ENCODE measurements at places on chromosomes 4 and X. TPM values are rescaled to one million over a fixed set of nuclear protein-coding genes. Genes with fewer than 3 reads are reported as not detected.

DNA sequence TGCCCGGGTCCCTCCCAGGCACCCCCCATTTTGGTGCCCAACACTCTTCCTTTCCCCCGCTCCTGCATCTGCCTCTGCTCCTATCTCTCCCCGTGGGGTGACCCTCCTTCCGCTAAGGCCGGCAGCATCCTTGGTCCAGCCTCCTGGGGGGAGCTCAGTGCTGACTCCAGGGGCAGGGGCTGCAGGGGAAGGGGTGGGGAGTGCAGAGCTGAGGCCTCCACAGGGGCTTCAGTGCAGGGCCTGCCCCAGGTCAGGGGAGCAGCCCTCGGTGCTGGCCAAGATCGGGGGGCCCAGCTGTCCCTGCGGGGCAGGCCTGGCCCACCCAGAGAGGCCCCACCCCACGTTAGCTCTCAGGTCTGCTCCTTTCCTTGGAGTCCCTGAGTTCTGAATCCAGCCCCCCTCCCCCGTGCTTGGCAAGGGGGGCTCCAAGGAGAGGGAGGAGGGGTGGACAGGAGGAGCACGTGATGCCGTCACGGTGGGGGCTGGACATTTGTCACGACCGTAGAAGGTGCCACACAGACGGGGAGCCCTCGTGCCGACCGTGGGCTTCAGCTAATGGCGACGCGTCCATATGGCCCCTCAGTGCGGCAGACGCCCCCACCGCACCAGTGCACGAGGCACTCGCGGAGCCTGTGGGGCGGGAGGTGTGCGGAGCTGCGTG lies 63.5 kb upstream of the ADRA2C start:
- no peak for DNase-seq

GRCh38 chrX:2316534-2316933 lies 184.2 kb downstream of the DHRSX start:
- DNase-seq: no peak

- no peak for DNase-seq
Observed at GRCh38 chr4:74997948-74998729, 65.2 kb downstream of the PARM1 start.

GRCh38 chr4:183987987-183988392 lies 82.9 kb downstream of the STOX2 start:
- DNase-seq: peak; percentile 35

DNA sequence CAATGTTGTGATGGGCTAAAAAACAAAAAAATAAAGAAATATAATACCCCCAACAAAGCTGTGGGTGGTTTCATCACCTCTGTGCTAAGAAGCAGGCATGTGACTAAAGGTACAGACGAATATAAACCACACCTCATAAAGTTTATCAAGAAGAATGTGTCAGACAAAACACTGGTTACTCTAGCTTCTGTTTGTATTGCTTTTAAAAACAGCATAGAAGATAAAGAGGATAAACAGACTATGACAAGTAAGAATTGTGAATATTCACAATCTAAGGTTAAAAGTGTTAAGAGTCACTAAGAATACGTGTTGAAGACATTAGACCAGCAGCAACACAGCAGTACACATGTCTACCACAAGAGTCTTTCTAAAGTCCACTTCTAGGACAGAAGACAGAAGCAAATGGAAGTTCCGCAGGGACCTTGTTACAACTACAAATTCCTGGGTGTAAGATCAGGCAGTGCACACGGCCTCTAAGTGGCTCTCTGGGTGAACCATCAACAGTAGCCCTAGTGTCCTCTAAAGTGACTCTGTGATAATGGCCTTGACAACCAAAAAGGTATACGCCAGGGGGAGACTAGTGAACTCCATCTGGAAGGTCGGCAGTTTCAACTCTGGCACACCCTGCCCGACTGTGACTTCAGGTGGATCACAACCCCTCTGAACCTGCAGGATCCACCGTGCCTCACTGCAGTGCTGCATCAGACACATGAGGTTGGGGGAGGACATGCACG lies 8.3 kb upstream of the FGFBP2 start:
- DNase-seq: no peak

DNA sequence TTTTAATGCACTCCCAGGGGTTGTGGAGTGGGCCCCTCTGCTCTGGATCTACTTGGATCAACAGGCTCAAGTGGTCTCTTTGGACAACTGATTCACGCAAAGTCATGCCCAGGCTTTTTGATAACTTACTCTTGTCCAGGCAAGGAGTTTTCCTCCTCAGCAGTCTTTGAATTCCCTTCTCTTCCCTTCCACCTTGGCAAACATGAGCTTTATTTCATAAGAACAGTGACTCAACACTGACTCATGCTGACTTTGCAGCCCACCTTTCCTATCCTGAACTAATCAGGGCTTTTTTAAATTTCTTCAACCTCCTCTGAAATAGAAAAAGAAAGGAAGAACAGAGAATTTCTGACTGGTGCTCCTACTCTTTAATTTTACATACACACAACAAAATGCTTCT lies 132.1 kb upstream of the LDB2 start:
- DNase-seq: no peak

The SYTL4 gene
- total RNA-seq: 0.28 TPM

The CT45A7 gene
- not detected for total RNA-seq

The C4orf36 gene
- not detected for total RNA-seq

DNA sequence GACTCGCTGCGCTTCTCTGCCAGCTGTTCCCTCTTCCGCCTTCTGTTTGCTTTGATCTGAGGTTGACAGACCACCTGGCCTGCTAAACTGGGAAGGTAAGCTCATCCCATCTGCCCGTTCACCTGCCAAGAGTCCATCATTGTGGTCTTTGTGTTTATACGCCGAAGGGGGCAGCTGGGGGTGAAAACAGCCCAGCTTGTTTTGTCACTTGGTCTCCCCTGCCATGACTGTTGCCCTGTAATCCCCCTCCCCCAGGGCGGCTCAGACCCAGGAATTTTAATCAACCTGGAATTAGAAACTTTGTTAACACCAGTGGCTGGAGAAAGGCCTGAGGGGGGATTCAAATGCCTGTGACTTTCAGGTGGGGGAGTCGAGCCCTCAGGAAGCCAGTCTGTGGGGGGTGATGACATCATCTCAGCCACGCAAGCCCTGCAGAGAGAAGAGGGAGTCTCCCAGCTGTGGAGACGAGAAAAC lies 333.3 kb downstream of the BCOR start:
- DNase-seq: no peak

DNA sequence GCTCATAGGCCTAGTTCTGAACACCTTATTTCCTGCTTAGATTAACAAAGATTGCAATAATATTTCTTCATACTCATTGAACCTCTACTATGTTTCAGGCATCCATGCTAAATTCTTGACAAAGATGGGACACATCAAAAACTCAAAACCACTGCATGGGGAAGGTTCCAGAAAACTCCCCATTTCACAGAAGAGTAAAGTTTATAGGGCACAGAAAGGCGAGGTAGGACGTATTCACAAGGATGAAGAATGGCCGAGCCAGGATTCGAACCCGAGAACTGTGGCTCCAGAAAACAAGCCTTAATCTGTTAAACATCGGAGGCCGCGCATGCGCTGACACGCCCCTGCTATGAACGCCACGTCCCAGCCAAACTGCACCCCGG lies 688 bp downstream of the UXT start:
- DNase-seq: no peak

DNA sequence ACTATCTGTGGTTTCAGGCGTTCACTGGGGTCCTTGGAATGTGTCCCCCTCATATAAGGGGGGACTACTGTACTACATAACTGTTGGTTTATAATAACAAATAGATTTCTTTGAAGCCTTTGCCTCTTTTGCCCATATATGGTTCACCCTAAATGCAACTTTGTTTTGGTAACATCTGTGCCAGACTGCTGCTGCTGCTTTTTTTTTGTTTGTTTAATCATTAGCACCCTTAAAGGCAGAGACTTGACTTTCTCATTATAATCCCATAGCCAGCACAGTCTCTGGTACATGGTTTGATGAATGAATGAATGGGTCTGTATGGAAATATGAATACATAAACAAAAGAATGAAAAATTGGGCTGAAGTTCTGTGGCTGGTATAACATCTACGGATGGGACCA lies 80.2 kb upstream of the LHFPL1 start:
- no peak for DNase-seq

DNA sequence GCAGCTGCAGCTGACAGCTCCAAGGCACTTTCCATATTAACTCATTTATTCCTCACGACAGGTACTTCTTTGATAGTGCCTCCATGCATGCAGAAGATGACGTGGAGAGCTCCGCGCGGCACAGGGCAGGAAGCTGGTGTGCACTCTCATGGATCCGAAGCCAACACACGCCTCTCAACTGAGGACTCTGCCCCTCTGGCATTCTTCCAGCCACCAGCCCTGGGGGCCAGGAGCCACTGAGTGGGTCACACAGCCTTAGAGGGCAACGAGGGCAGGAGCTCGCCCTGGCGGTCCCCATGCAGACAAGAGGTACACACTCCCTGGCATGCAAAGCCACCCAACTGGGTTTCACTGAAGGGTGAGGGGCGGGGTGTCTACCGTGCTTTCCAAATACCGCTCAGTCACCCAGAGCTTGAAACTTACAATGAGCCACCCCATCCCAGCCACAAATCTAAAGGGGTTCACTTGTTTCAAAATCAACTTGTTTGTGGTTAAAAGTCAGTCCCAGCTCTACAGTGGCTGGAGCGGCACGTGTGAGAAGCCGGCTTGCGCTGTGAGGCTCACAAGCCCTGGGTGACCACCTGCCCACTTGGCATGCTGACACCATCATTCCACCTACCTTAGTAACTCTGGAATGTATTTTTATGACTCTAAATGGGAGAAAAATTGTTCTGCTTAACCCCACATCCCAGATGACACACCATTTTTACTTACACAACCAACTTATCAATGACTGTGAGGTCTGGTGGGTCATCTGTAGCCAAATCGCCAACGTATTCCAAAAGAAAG lies 16.2 kb downstream of the NOP14 start:
- DNase-seq: no peak

DNA sequence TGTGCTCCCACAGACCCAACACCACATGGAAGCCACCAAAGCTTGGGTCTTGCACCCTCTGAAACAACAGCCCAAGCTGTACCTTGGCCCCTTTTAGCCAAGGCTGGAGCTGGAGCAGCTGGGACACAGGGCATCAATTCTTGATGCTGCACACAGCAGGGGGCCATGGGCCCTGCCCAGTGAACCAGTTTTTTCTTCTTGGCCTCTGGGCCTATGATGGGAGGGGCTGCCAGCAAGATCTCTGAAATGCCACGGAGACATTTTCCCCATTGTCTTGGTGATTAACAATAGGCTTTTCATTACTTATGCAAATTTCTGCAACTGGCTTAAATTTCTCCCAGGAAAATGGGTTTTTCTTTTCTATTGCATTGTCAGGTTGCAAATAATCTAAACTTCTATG lies 49.0 kb downstream of the SPANXA2 start:
- peak; percentile 11 for DNase-seq

The SSX3 gene
- not detected for total RNA-seq

- no peak for DNase-seq
Observed at GRCh38 chr4:17058536-17058915, 160.1 kb upstream of the LDB2 start.

The IRF2 gene
- 14.1 TPM for total RNA-seq

The CHIC2 gene
- total RNA-seq: 18.3 TPM

The VCX3A gene
- total RNA-seq: not detected

GRCh38 chrX:120719622-120720021 lies 89.8 kb upstream of the C1GALT1C1 start:
- DNase-seq: no peak

DNA sequence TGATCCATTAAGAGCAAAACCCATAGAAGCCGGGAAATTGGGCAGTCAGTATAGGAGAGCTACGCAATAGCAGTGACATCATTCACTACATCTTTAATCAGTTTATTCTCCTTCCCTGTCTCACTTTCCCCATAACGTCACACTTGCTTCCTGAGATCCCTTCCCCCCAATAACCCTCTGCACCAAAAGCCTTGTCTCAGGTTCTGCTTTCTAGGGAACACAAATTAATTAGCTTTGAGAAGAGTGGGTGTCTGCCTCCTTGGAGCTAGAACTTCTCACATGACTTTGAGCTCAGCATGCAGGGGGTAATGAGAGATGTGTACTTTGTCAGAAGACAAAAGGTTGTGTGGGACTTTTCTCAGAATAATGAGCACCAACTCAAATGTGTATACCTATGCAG lies 128.3 kb upstream of the MAOA start:
- DNase-seq: no peak

GRCh38 chr4:85531560-85532341 lies 56.8 kb downstream of the ARHGAP24 start:
- no peak for DNase-seq

- DNase-seq: peak; percentile 84
Observed at GRCh38 chr4:25767877-25768725, 94.7 kb downstream of the SEL1L3 start.

The FATE1 gene
- total RNA-seq: 0.31 TPM

- no peak for DNase-seq
Observed at GRCh38 chr4:40427128-40427527, 92.0 kb downstream of the CHRNA9 start.

DNA sequence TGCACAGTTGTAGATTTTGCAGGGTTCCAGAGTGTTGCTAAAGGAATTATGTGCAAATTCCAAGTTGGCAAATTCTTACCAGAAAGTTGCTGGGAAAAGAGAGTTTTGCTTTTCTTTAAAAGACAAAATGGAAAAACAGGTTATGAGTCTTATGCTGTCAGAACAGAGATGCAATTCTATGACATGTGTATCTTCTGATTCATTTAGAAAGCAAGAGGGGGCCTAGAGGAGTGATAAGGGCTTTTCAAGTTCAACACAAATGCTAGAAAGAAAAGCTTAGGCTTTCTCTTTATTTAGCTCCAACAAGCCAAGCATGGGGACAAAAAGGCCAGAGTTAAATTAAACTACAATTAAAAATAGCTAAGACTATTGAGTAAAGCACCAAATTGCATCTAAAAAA lies 72.4 kb upstream of the GATB start:
- DNase-seq: no peak

Measured in GM23338 (cell line).